Thyroid gland (tissue), 4 donors: ENCODE measurements at places on chromosomes 5 and 9.

DNA sequence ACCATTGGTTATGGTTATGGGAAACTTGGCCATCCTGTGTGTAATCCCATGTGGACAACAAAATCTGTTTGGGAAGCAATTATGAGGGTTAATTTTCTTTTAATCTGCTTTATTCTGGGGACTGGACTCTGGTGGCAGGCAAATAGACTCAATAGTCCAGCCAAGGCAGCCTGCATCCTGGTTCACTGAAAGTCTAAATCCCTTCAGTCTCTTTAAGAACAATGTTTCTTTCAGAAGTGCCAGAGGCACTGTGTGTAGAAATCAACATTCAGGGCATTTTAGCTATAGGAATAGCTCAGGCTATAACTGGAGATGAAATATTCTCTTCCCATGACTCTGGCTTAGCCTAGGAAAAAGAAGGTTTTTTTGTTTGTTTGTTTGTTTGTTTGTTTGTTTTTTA lies 118.0 kb downstream of the SPATA31D1 start:
- no peak for DNase-seq

DNA sequence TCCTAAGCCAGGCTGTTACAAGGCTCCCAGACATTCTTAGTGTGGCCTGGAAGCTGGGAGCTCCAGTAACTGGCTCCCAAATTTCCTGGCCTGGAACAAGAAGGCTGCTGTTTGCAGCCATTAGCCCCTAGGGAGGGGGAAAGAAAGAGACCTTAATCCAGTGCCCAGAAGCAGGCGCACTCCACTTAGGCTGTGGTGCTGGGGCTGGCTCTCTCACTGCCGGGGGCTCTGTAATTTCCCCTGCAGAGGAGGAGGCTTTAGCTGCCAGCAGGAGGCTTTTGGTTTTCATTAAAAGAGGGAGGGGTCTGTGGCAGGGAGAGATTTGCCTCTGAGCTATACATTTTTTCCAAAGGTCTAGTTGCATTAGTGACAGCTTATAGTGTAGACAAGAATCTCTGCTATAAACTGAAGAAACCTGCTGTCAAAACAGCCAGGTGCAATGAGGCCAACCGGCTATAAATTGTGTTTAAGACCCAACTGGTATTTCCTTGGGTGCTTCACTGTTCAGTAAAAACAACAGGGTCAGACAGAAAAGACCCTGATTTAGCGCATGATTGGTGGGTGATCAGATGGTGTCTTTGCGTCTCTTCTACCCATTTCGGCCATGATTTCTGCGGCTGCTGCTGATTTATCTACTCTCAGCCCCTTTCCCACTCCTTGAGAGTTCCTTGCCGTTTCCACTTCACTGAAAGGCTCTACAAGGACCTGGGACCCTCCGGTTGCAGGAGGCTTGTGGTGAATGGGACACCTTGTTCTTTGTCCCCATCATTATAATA lies 254.6 kb downstream of the AOPEP start:
- DNase-seq: no peak

DNA sequence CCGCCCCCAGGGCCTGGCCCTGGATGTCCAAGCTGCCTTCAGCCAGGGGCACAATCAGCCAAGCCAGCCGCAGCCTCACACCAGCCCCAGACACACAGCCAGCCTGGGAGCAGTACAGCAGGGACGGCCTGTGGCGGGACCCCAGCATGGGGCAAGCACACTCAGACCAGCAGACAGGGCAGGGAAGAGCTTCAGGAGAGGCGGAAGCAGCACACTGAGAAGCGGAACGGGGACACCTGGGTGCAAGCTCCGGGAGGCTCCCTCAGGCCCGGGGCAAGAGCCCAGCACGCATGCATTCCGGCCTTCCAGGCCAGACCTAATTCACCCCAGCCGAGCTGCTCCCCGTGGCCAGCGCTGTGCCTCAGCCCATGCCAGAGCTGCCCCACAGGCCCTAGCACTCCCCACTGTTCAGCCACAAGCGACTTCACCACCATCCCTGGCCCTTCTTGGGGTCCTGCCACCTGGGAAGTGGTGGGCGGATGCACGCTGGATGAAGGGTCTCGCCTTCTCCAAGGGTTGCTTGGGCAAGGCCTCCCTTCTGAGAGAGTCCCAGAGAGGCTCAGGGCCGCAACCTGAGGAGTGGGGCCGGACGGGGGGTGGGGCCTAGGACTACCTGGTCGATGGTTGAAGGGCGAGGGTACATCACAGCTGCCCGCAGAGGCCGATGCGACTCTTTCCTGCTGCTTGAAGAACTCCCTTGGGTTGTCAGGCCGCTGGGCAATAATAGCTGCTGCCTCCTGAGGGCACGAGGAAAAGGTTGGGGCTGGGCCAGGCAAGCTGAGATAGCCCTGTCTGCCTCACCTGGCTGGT lies 13.4 kb downstream of the DBN1 start:
- DNase-seq: no peak

DNA sequence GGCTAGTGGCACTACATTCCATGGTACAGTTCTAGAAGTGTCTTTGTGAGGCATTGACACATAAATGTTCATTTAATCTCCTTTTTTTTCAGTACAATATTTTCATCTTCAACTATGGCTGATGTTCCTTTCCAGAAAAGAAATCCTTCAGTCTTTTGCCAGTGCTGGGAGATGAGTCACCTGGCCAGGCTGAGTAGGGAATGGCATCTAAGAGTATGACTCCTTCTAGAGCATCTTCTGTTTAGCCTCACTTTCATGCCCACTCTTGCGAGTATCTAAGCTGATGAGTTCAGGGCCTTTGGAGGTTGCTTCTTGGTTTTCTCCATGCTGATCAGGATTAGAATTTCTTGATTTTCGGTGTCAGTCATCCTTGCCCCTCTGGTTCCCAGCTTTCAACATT lies 124.4 kb downstream of the SLC28A3 start:
- DNase-seq: no peak

- DNase-seq: no peak
Measured at GRCh38 chr5:112848116-112848811, 12.8 kb upstream of the SRP19 start.

GRCh38 chr9:122294531-122294930 lies 29.8 kb downstream of the MRRF start:
- DNase-seq: no peak

DNA sequence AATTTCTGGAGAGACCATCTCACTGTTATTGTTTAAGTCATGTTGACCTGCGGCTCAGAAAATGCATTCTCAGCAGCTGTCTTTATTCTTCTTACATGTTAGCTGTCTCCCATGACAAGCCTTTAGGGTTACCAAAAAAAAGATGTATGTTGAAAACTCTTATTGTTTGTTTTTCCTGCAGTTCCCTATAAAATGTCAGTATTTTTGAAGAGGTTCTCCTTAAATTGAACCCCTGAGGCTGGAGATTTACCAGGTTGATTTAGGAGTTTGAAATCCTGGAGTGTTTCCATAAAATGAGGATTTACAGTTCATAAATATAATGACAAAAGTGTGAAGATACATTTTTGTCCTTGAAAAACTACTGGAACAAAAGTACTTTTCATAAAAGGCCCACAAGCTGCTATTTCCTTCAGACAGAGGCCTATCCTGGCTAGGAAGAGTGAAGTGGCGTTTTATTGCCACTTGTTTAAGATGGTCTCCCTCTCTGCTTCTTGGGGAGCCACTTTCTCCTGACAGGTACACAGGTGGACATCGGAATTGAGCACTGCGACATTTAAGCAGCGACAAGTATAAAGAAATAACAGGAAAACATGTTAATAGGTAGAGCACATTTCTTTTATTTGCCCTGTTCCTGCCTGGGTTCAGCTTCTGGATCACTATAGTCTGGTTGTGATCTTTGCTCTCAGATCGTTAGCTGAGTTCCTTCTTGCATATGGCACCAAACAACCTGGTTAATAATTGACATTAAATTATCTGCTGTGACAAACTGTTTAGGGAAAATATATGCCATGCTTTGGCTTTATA lies 344.8 kb upstream of the RPS23 start:
- DNase-seq: no peak

- DNase-seq: no peak
Measured at GRCh38 chr5:150009671-150010387, 9.3 kb downstream of the HMGXB3 start.

- peak; percentile 68 for DNase-seq
Measured at GRCh38 chr5:11719888-11720481, 184.3 kb downstream of the CTNND2 start.

- DNase-seq: no peak
Measured at GRCh38 chr9:38141746-38142591, 72.9 kb upstream of the SHB start.

GRCh38 chr9:5459289-5459829 lies 9.0 kb downstream of the CD274 start:
- DNase-seq: no peak

- DNase-seq: no peak
Measured at GRCh38 chr5:169173372-169173771, 127.6 kb downstream of the SLIT3 start.

DNA sequence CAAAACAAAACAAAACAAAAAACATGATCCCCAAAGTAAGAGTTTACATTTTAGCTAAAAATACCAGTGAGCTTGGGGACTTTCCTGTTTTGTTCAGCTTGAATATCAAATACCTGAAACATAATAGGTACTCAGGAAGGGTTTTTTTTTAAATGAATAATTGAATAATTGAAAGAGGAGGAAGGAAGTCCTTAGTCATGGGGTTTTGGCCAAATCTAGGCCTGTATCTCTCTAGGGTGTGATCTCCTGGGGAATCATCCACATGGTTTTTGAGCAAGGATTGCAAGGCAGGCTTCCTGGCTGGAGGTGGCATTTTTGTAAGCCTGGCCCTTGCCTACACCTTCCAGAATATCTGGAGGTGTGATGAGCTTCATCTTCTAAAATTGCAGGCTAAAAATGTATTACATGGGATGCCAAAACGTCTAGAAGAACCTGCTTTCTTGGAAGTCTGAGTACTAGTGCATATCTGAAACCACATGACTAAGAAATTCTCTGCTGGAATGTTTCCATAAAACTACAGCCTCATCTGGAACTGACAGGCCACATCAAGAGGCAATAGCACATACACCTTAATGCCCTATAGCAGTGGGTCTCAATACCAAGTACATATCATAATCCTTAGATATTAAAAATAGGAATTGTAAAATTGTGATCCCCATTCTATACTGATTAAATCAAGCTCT lies 10.4 kb downstream of the C9 start:
- no peak for DNase-seq

DNA sequence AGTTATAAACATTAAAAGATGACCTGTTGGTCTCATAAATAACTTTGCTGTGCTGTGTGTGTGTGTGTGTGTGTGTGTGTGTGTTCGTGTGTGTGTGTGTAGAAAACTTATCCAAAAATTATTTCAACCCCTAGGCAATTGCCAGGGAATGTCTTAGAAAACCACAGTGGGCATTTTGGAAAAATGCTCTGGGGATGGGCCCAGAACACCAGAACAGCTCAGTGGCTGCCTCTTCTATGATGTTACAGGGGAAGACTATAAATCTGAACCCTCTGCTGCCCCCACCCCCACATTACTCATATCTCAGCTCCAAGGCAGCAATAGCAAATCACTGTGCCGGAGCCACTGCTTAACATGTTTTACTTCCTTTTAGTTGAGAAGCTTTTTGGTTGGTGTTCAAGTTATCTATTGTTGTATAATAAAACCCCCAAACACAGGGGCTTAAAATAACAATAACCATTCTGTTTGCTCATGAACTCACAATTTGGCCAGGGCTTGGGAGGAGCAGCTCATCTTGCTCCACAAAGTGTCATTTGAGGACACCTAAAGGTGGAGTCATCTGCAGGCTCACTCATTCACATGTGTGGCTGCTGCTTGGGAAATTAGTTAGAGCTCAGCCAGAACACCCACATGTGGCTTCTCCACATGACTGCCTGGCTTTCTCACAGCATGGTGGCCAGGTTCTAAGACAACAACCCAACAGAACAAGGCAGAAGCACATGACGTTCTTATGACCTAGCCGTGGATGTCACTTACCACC lies 40.4 kb downstream of the ACTBL2 start:
- DNase-seq: peak; percentile 15

- DNase-seq: no peak
Measured at GRCh38 chr5:69504036-69504435, 11.4 kb downstream of the OCLN start.

GRCh38 chr5:53031695-53032096 lies 42.5 kb downstream of the ITGA2 start:
- no peak for DNase-seq

- DNase-seq: peak; percentile 80
Measured at GRCh38 chr9:128001779-128002298, 21.1 kb upstream of the EEIG1 start.

DNA sequence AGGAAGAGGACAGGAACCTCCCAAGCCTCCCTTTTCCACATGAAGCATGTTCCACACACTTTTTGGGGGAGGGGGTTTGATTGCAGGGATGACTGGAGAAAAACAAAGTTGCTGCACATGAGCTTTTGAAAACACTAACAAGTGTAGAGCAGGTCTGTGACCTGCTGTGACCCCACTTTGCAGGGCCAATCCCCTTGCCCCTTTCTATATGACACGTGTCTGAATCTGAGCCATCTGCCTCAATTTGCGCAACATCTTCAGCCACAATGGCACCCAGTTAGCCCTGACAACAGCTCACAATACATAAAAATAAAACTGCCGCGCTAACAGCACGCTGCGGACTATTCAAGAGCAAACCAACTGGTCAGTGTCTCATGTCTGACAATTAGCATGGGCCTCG lies 227.8 kb upstream of the TBCA start:
- DNase-seq: no peak

- DNase-seq: peak; percentile 42
Measured at GRCh38 chr5:86968301-86968753, 299.4 kb upstream of the RASA1 start.

DNA sequence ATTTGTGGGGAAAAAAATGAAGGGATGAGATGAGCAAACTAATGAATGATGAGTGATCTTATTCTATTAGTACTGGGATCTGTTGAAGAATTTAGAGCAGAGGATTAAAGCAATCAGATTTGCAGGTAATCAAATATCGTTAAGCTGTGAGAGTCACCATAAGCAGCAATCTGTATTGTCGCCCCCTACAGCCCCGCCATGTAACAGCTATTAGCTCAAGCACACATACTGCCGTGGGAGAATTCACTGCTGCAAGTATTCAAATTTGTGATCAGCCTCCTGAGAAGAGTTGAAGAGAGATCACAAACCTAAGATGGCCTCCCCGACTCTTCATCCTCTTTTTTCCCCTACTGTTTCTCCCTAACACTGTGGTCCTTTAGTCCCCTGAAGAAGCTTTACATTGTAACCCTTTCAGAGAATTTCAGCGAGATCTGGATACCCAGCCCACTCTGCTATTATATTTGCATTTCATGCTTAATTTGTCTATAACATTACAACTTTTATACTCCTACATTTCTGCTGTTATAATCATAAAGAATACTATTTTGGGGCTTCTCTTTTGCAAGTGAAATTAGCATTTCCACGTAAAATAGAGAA lies 28.5 kb upstream of the PHF24 start:
- DNase-seq: peak; percentile 30

DNA sequence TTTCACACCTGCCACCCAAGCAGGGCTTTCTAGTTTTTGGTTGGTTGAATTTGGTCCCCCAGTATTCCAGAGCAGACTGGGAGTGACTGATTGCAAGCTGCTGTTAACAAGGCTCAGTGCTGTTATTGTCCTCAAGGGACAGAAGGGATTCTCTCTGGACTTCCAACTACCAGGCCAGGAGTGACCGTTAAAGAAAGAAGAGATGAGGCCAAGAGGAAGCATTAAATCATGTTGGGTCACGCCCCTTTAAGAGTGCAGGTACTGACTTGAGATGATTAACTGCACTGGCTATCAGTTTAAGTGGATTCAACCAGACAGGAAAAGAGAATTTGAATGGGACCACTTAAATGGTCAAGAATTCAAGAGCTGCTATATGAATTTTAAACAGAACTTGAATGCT lies 220.8 kb upstream of the PCSK5 start:
- DNase-seq: no peak

GRCh38 chr5:54541823-54542783 lies 24.5 kb downstream of the SNX18 start:
- no peak for DNase-seq
